ENCODE measurements at places on chromosomes 12 and 14. TPM values are rescaled to one million over a fixed set of nuclear protein-coding genes. Genes with fewer than 3 reads are reported as not detected.

KRT71 gene
- total RNA-seq = not detected

CYP27B1 gene
- total RNA-seq = 0.67 TPM

ALG10 gene
- 13.6 TPM for total RNA-seq

CIROP gene
- total RNA-seq = not detected

GALNT8 gene
- total RNA-seq = 0.33 TPM

SMCO2 gene
- total RNA-seq = not detected

NAB2 gene
- 18.9 TPM for total RNA-seq

DNAH10 gene
- total RNA-seq = under 0.01 TPM

SLC25A47 gene
- total RNA-seq = 0.33 TPM

OTOGL gene
- 1.5 TPM for total RNA-seq

MYRFL gene
- under 0.01 TPM for total RNA-seq

MAPK1IP1L gene
- total RNA-seq = 75.2 TPM

CNPY2 gene
- total RNA-seq = 107 TPM

ADGRD1 gene
- total RNA-seq = not detected

BBOF1 gene
- total RNA-seq = 1.6 TPM

SLC38A4 gene
- total RNA-seq = 0.33 TPM

POC1B gene
- total RNA-seq = 20.3 TPM

DLK1 gene
- total RNA-seq = not detected

KCNH5 gene
- total RNA-seq = not detected

TMEM119 gene
- under 0.01 TPM for total RNA-seq

HCAR2 gene
- not detected for total RNA-seq

SERPINA5 gene
- total RNA-seq = 0.19 TPM

SRRM4 gene
- not detected for total RNA-seq

DPPA3 gene
- total RNA-seq = not detected

APAF1 gene
- 38.5 TPM for total RNA-seq

POU6F1 gene
- 2.9 TPM for total RNA-seq

SIRT4 gene
- total RNA-seq = 0.76 TPM

CLEC2A gene
- total RNA-seq = not detected

SAMD15 gene
- 1.6 TPM for total RNA-seq
